ENCODE measurements at places on chromosomes 16 and 17. TPM values are rescaled to one million over a fixed set of nuclear protein-coding genes. Genes with fewer than 3 reads are reported as not detected.

The PITPNM3 gene
- 0.16 TPM for total RNA-seq

The FBXO39 gene
- 7.1 TPM for total RNA-seq

The C17orf50 gene
- not detected for total RNA-seq

The SLFN12 gene
- total RNA-seq = 36.1 TPM

The CHRNE gene
- total RNA-seq = 0.31 TPM

The PRSS33 gene
- not detected for total RNA-seq

The C16orf96 gene
- total RNA-seq = not detected

The HOXB9 gene
- 0.49 TPM for total RNA-seq

The PABPN1L gene
- not detected for total RNA-seq

The USP32 gene
- total RNA-seq = 27.0 TPM

The WFIKKN1 gene
- not detected for total RNA-seq

The TBC1D3E gene
- not detected for total RNA-seq

The ABAT gene
- total RNA-seq = 2.7 TPM

The IGFALS gene
- total RNA-seq = under 0.01 TPM

The CES3 gene
- total RNA-seq = not detected

The TSNAXIP1 gene
- 0.81 TPM for total RNA-seq

The PRR35 gene
- not detected for total RNA-seq

Measured in bladder microvascular endothelial cell (primary cell).